Activated naive CD4-positive, alpha-beta T cell treated with Interleukin-2 at 50 U/mL for 16 hours (primary cell): ENCODE measurements at places on chromosomes 7 and 10.

- no peak for DNase-seq
These were observed 35.5 kb upstream of the KMT2E start for GRCh38 chr7:104978460-104978859.

DNA sequence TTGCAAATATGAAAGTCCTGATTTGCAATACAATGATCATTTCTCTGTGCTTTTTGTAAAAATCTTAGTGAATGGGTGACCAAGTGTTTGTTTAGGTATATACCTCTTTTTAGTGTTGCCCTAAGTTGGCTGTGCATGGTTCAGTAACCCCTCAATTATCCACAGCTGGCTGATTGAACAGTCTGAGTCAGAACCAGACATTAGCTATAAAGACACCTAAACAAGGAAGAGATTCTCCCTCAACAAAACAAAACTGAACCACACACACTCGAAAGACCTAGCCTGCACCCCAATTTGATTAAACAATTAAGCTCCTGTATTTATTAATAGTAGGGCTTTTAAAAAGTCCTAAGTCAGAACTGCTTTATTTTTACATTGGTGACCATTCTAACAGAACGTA, 2.8 kb downstream of the RSBN1L start:
- no peak for DNase-seq

GRCh38 chr7:44291733-44292419, 33.5 kb downstream of the CAMK2B start:
- no peak for DNase-seq

DNA sequence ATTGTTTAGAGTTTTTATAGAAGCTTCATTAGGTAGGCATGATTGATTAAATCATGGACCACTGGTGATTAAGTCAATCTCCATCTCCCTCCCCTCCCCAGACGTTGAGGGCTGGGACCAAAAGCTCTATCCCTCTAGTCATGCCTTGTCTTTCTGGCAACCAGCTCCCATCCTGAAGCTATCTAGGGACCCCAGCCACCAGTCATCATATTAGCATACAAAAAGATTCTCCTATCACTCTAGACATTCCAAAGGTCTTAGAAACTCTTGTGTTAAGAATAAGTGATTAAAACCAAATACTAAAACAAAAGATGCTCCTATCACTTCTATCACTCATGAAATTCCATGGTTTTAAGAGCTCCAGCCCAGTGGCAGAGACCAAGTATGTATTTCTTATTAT, 178.2 kb downstream of the RAPGEF5 start:
- no peak for DNase-seq

GRCh38 chr7:12646139-12646538, 41.3 kb upstream of the ARL4A start:
- DNase-seq: no peak

DNA sequence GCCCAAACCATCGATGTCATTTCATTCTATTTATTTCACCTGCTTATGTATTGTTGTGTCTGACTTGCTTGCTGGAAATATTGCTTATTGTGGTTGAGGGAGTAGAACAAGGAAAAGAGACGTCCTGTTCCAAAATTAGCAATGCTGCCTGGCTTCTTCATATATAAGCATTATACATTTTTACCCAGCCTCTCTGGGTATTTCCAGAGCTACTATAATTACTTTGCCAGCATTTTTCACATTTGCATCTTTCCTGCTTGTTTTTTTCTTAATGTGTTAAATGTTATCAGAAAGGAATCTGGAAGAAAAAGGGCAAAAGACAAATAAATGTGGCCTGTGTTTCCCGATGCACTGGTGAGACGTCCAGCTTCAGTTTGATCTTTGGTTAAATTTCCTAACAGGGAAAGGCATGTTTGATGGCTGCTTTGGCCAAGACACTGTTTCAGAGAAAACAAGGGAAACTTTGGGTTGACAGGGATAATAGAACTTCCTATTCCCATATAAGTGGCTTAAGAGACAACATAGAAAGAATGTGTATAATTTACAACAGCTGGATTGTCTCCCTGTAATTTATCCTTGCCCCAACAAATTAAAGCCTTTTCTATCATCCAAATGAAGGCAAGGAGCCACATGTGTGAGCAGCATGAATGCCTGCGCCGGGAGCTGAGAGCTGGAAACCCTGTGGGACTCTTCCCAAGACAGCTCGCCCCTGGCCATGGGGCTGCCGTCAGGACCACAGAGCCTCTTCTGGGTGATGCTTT, 671.1 kb upstream of the CELF2 start:
- no peak for DNase-seq

- no peak for DNase-seq
These were observed 148.8 kb downstream of the CHN2 start for GRCh38 chr7:29343399-29343798.

DNA sequence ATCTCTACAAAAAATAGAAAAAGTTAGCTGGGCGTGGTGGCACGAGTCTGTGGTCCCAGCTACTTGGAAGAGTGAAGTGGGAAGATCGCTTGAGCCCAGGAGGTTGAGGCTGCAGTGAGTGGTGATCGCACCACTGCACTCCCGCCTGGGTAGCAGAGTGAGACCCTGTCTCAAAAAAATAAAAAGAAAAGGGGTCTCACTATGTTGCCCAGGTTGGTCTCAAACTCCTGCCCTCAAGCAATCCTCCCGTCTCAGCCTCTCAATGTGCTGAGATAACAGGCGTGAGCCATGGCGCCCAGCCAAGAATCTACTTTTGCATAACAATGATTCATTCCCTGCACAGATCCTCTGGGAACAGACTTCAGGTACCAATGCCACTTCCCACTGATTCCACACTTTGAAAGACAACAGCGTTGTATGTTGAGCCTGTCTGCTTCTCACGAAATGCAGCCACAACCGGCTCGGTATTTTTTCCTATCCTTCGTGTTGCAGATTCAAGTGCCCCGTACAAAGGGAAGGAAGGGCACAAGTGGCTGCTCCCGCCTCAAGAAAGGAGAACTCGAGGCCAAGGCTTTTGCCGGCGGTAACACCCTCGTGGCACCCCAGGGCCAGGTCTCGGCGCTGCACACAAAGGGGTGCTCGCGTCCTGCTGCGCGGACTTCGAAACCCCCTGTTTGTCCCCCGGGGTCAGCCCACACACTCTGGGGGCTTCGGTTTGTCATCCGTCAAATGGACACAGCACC, 745 bp downstream of the DAGLB start:
- peak; percentile 28 for DNase-seq

DNA sequence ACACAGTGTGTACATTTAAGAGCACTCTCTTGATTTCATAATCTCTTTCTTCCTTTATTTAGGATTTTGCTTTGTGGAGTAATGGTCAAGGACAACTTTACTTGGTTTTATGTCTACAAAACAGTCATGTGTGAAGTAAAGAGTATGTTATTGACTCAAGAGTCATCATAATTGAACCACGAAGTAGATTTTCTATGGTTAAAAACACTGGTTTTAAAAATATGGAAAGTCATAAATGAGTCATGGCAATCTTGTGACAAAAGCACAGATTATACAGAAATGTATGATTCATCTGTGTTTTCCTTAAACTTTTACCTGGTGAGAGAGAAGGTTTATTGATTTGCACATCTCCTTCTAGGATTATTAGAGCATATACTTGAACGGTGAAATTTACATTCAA, 969.7 kb downstream of the GATA3 start:
- DNase-seq: no peak

- DNase-seq: no peak
These were observed 17.8 kb downstream of the CELF2 start for GRCh38 chr10:11035301-11035991.

GRCh38 chr7:115356139-115356746, 434.3 kb downstream of the MDFIC start:
- DNase-seq: no peak

DNA sequence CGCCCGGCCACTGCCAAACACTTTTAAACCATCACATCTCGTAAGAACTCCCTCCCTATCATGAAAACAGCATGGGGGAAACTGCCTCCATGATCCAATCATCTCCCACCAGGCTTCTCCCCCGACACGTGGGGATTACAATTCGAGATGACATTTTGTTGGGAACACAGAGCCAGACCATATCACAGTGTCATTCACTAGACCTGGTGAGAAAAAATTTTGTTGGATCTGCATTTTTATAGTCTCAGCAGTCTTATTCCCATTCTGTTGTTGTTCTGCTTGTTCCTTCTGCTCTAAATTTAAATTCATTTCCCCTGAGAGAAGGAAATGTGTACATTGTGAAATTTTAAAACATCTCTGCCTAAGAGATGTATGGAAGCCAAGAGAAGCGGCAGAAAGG, 4.8 kb upstream of the MKLN1 start:
- no peak for DNase-seq

GRCh38 chr10:44344727-44345126, 40.2 kb downstream of the CXCL12 start:
- no peak for DNase-seq

DNA sequence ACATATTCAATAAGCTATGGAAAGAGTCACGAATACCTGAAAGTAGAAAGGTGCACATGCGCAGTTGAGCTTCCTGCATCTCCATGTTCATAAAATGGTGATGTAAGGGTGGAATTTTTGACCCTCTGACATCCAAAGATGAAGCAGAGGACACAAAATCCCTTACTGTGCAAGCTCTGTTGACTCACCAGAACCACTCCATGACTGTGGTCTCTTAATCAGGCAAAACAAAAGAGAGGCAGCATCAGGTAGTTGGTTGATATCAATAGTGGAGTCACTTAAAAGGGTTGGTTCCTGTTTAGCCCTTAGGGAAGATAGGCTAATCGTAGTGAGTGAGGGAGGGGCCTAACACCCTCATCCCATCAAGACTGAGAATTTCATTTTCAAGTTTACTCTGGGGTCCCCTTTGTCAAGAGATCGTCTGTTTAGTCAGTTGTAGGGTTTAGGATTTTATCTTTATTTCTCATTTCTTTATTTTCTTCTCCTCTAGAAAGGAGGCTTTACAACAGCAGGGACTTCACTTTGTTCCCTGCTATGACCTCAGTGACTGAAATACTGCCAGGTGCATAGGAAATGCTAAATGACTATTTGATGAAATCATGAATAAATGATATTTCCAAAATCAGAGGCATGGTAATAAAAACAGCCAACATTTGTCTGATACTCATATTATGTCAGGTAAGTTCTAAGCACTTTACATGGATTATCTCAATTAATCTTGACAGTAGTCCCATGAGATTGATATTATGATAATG, 98.1 kb downstream of the CD36 start:
- no peak for DNase-seq

DNA sequence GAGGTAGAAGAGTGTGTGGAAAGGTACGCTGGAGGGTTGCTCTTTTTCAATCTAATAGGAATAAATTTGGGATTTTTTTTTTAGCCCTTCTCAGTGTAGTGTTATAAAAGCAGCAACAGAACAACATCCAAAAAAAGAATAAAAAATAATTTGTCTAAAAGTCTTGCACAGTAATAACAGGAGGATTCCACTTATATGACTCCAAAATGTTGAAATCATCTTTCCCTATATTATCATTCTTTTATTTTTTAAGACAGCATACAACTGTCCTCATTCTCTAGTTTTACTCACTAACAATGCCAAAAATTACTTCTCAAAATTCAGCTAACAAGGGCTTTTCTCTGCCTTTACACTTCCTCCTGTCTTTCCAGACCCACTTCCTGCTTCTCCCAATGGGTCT, 27.8 kb downstream of the IL2RA start:
- DNase-seq: no peak

- DNase-seq: no peak
These were observed 8.8 kb downstream of the NAPEPLD start for GRCh38 chr7:103140061-103140460.

- no peak for DNase-seq
These were observed 29.7 kb downstream of the LRRC72 start for GRCh38 chr7:16556359-16556758.

- DNase-seq: no peak
These were observed 829 bp downstream of the CHRM2 start for GRCh38 chr7:136869001-136869961.

DNA sequence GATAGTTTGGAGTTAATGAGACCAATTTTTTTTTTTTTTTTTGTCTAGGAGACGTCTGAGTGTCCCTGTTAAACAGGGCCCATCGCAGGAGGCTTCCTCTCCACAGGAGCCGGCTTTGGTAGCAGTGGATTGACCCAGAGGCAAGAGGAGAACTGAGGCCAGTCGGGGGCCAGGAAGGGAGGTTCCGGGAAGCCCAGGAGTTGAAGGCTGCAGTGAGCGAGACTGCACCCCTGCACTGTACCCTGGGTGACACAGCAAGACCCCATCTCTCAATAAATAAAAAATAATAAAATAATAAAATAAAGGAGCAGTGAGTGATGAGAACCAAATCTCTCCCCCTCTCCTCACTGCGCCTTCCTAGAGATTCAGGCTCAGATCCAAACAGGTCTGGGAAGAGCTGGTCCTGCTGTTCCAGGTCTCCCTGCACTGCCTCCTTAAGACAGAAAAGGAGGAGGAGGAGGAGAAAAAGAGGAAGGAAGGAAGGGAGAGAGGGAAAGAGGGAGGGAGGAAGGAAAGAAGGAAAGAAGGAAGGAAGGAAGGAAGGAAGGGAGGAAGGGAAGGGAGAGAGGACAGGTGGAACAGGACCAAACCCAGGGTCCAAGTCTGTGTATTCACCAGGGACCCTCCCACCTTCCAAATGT, 3.5 kb downstream of the MNX1 start:
- no peak for DNase-seq

DNA sequence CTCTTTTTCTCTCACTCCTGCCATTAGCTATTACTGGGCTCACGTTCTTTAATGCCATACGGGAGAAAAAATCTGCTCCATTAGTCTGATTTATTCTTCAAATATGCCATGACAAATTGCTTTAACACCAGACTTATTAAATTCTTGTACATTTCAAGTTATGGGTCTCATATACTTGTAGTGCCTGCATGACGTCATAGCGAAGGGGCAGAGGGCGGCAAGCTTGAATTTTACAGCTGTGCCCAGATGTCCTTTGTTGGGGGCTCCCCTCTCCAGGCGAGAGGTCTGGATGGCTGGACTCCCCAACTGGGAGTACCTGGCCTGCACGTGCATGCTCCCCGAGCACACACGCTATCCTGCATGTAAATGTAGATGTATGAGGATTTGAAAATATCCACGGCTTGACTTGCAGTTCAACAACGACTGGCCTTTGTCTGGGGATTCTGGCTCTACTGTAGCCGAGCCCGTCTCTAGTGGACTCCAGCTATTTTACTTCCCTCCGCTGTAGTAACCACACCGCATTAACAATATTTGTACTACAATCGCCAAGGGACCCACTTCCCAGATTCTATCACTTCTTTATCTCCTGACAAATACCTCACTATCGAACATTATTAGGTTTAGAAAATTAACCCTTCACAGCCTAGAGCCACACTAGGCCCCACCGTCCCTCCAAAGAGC, 79.5 kb downstream of the EBF3 start:
- no peak for DNase-seq

DNA sequence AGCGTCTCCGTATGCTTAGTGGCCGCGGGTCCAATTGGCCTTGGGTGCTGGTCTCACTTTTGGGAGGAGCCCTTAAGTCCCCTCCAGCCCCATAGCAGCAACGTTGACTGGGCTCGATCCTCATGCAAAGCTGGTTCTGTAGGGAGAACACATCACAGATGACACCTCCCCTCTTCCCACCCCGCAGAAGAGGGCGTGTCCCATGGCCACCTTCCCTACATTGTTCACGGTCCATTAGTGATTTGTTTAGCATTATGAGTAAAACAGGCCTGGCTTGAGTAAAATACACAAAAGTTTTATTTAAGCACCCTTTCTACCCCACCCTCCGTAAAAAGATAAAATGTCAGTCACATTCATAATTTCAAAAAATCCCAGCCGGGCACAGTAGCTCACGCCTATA, 89.1 kb upstream of the SH2B2 start:
- DNase-seq: no peak
